ENCODE measurements at places on chromosomes 1 and 21. TPM values are rescaled to one million over a fixed set of nuclear protein-coding genes. Genes with fewer than 3 reads are reported as not detected.

The TLR5 gene
- total RNA-seq, result 0.49 TPM

The FOXD2 gene
- total RNA-seq, result 0.25 TPM

The KCNJ9 gene
- total RNA-seq, result 10.6 TPM

The ZBTB8A gene
- total RNA-seq, result 27.0 TPM

The IQCC gene
- total RNA-seq, result 2.5 TPM

The UBXN10 gene
- total RNA-seq, result 3.7 TPM

The MPZ gene
- 0.49 TPM for total RNA-seq

The PLK3 gene
- 9.1 TPM for total RNA-seq

The CLCA4 gene
- total RNA-seq, result not detected

The C1orf21 gene
- total RNA-seq, result 25.8 TPM

All from temporal lobe (tissue), 4 donors.